ENCODE measurements at places on chromosomes 11 and 22. TPM values are rescaled to one million over a fixed set of nuclear protein-coding genes. Genes with fewer than 3 reads are reported as not detected.

HPX gene
- 1.4 TPM for total RNA-seq

DNA sequence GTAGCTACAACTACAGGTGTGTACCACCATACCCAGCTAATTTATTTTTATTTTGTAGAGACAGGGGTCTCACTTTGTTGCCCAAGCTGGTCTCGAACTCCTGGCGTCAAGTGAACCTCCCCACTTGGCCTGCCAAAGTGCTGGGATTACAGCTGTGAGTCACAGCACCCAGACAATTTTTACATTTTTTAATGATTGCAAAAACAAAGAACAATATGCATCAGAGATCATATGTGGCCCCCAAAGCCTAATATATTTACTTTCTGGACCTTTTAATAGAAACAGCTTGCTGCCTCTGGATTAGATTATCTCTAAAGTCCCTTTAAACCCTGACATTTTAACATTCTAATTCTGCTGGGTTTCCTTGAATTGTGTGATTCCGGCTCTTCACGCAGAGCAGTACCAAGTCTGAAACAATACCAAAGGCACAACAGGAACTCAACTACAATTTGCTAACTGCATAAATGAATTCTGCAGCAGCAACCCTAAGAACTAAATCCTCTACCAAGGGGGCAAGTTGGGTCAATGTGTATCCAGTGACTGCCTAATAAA, 25.0 kb downstream of the RAB30 start:
- no peak for DNase-seq
- H3K36me3 ChIP-seq = peaks cover 2% of the 10 kb centered on the region
- H3K4me1 ChIP-seq = peaks cover 84% of the 10 kb centered on the region
- H3K27ac ChIP-seq = peak overlapping the region; percentile 83

KDELR3 gene
- total RNA-seq = 39.3 TPM

SLC37A2 gene
- 0.37 TPM for total RNA-seq

LYVE1 gene
- 2.1 TPM for total RNA-seq

ADM2 gene
- 21.1 TPM for total RNA-seq
